ENCODE measurements at places on chromosomes 5 and 9.

- no peak for DNase-seq
Measured at GRCh38 chr5:50697739-50698138, 31.3 kb downstream of the PARP8 start.

- DNase-seq: no peak
Measured at GRCh38 chr5:3303777-3304176, 291.9 kb upstream of the IRX1 start.

DNA sequence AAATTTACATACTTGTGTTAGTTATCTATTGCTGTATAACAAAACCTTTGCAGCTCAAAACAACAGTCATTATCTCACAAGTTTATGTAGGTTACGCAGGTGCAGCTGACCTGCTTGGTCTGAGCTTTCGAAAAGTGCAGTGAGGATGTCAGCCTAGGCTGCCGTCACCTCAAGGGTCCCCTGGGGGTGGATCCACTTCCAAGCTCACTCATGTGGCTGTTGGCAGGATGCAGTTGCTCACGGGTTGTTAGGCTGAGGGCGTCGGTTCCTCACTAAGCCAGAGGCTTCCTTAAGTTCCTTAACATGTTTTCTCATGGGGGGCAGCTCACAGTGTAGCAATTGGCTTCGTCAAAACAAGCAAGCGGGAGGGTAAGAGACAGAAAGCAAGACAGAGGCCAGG, 139.8 kb downstream of the DOCK8 start:
- no peak for DNase-seq

DNA sequence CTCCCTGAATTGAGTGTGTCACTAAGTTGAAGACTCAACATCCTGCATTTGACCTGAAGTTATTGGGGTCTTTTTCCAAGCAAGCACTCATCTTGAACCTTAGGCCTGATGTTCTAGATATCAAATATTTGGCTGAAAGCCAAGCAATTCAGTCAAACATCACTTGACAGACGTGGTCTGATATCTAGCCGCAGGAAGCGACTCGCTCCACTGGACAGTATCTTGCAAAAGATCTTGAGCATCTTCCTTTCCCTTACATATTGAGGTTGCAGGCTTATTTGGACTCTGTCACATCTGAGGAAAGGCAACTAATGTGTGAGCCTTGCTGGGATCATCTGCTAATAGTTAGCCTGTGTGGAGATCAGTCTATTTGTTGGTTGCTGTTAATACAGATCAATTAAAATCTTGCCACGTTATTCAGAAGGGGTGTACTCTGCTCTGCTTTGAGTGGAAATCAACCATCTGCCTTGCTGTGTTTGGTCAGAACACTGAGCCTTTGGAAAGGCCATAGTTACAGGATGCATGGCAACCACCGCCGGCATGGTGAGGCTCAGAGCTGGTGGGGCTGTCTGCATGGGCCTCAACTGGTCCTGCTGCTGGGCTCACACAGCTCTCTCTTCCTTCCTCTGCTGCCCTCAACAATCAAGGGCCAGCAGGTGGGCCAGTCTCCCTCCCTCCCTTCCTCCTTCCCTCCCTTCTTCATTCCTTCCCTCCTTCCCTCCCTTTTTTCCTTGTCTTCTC, 166.9 kb upstream of the KLF9 start:
- no peak for DNase-seq

- DNase-seq: no peak
Measured at GRCh38 chr9:83992407-83992806, 11.8 kb downstream of the RMI1 start.

GRCh38 chr5:150138551-150139265, 16.9 kb downstream of the PDGFRB start:
- no peak for DNase-seq

DNA sequence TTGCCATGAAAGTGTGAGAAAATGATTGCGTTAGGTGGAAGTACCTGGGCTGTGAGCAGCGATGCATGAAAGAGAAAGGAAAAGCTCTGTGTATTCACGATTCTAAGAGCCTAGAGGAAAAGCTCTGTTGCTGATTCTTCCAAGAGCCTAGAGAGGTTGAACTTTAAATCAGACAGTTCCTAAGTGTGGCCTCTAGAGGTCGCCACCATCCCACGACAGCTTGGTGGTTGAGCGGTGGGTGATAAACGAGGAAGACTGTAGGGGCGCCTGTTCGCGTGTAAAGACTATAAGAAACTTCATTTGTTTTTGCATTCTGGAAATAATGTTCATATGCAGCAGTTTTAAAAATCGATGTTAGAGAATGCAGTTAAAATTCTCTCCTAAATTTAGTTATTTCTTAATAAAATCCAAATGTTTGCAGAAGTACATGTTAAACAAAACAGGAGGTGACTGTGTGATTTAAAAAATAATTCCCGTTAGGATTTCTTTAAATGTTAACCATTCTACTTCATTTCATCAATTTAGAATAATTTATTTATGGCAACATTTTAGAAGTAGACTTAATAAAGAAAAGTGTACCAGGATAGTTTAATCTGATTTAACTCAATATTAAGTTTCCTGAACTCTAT, 107.7 kb downstream of the TENT4A start:
- peak; percentile 38 for DNase-seq

GRCh38 chr9:125513668-125514413, 193.2 kb downstream of the MAPKAP1 start:
- peak; percentile 13 for DNase-seq

DNA sequence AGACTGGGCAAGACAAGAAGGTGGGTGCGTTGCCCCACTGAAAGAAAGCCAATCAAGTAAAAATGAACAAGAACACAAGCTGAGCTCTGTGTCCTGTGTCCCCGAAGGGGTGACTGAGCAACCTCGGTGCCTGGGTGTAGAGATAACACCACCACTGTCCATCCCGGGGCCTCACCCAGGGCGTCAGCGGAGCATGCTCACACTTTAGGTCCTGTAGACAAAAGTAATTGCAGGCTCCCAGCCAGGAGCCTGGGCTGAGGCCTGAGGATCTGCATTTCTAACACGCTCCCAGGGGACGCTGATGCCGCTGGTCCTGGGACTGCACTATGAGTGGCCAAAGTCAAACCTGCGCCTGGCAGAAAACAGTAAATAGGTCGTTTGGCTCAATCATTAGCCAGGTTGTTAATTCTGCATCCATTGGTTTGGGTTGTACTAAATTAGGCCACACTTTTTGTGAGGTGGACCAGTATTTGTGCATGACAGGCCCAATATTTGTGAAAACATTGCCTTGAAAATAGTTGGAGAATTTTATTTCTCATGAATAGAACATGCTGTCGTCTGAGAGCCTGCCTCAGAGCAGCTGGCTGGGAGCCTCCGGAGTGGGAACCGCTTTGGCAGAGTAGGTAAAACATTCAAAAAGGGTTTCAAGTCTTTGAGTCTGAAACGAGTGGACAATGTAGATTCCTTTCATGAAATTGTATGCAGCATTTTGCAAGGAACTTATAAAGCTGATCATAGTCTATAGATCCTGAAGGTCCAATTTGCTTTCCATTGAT, 38.3 kb downstream of the ANKRD33B start:
- DNase-seq: no peak

- no peak for DNase-seq
Measured at GRCh38 chr9:18056269-18056992, 417.5 kb upstream of the ADAMTSL1 start.

DNA sequence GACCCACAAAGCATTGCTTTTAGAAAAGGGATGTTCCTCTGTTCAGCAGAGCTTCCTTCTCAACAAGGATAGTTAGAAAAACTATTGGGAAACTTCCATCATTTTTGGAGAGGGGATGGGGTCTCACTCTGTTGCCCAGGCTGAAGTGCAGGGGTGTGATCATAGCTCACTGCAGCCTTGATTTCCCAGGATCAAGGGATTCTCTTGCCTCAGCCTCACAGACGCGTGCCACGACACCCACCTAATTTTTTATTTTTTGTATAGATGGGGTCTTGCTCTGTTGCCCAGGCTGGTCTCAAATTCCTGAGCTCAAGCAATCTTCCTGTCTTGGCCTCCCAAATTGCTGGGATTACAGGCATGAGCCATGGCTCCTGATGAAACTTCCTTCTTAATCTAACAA, 34.8 kb downstream of the PHAX start:
- no peak for DNase-seq

DNA sequence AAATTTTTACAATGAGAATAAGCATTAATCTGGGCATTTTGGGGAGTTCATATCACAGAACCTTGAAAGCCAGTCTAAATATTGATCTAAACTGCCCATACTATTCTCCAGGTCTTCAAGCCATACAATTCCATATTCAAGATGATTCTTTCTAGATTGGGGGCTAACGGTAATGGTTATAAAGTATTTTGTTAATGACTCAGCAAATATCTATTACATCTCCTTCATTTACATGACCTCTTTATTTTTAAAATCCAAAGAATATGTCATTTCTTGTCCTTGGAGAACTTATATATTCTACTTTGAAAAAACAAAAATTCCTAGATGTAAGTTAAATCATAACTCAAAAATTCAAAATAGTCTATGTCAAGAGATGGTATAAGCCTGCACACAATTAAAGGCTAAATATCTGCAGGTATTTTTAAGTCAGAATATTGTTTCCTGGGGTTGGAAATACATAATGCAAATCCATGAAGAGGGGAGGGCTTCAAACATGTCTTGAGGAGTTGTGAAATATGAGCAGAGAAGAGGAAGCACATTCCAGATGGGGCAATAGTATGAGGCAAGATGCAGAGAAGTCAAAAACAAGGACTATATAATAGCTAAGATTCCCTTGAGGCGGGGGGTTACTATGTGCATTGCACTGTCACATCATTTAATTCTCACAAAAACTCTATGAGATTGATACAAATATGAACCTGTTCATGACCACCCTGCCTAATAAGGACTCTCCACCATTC, 526.4 kb downstream of the NR2F1-AS1 start:
- DNase-seq: no peak

DNA sequence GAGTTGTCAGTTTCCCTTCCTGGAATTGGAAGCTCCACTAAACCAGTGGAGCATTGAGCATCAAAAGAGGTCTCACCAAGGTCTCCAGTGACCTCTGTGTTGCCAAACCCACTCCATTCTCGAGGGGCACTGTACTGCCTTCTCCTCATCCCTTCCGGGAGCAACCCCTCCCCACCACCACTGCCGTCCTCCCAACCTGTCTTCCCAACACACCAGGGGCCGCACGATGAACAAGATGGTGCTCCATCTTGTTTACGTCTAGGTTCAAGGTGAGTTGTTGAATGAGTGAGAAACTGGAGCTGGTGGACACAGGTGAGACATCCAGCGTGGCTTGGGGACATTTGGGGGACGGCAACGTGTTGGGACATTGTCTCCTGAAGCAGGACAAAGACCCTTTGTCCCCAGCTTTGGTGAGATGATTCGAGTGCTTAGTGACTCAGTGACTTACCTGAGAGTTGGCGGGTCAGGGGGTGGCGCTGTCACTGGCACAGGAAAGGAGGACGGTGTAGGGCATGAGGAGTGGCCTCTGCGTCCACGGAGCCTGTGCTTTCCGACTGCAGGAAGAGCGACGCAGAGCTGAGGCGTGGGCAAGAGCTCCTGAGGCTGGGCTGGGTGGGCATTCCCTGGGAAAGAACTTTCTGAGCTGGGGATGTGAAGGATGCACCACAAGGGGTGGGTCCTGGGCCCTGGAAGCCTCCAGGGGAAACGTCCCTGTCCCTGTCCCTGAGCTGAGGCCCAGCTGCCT, 44.8 kb upstream of the RNU6ATAC start:
- no peak for DNase-seq

- DNase-seq: no peak
Measured at GRCh38 chr5:81016116-81016515, 56.0 kb downstream of the RASGRF2 start.

DNA sequence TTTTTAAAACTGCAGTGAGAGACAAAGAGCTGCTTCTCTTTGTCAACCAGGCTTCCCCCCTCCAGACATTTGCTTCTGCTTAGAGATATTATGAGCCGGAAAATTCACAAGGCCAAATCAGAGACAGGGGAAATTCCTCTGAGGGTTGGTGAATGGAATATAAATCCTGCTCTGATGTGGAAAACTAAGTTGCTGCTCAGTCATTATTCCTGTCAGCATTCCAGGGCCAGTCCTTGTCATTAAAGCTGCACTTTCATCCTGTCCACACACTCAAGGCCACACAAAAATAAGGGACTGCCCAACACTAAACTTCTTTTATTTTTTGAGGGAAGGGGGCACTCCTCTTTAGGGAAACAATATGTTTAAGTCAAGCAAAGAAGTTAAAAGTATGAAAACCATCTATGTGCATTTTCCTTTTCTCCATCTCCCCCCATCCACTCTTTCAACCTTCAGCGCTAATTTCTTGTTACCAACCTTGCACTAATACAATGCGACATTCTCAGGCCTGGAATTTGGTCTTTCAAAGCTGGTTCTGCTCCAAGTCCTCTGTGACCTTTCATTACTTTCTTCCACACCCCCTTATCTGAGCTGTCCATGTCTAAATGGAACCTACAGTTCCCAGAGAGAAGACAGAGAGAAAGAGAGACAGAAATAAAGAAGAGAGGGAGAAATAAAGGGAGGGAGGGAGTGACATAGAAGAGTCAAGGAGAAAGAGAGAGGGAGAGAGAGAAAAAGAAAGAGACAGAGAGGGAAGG, 118.9 kb upstream of the S1PR3 start:
- DNase-seq: no peak

DNA sequence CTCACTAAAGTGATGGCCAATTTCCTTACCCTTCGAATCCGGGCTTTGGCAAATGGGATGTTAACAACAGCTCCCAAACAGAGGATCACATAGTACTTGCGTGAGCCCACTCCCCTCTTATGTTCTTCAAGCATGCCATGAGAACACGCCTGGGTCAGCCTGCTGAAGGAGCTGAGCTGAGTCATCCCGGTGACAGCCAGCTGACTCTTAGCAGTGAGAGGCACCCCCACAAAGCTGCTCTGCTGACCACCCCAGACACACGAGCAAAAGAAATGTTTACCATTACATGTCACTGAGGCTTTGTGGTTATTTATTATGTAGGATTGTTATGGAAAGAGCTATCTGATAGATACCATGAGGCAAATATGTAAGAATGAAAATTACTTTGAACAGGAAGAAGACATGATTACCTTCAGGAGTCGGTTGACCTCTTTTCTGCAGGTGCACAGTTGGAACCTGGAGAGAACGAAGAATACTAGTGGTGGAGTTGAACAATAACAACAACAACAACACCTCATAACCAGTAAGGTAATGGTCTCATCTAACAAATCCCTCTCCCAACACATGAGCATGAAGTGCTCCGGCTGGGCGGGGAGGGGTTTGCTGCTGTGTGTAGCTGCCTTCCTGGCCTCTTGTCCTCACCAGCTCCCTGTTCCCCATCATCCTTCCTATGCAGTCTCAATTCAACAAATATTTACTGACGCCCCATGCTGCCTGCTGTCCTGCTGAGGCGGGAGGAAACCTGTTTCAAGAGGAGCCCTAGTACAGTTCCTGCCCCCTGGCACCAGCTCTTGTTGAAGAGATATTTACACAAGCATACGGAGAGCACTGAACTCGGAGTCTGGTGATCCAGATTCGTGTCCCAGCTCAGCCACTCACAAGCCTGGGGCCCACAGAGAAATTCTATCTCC, 69.4 kb upstream of the LHFPL2 start:
- no peak for DNase-seq

- peak; percentile 77 for DNase-seq
Measured at GRCh38 chr5:14809369-14810155, 62.0 kb downstream of the ANKH start.

GRCh38 chr5:177510567-177511053, 984 bp upstream of the DOK3 start:
- no peak for DNase-seq

GRCh38 chr9:136761545-136761981, 2.8 kb downstream of the LCN15 start:
- DNase-seq: no peak

GRCh38 chr5:135505973-135506372, 29.8 kb downstream of the NEUROG1 start:
- DNase-seq: no peak

Measured in activated T-helper 2 cell treated with anti-CD3 and anti-CD28 coated beads, Interferon-gamma antibody, Interleukin-2, Interleukin-4, amounts not matched to agents 10 μg/mL and 5 μg/mL and 100 μg/mL, durations not matched to agents 14 hours and 24 hours and 36 hours (primary cell).